CD4-positive, alpha-beta T cell treated with Interleukin-21 for 1 hour (primary cell): ENCODE measurements at places on chromosomes 7 and 10.

- DNase-seq: no peak
These were observed 20.0 kb downstream of the TCF7L2 start for GRCh38 chr10:112970021-112970420.

DNA sequence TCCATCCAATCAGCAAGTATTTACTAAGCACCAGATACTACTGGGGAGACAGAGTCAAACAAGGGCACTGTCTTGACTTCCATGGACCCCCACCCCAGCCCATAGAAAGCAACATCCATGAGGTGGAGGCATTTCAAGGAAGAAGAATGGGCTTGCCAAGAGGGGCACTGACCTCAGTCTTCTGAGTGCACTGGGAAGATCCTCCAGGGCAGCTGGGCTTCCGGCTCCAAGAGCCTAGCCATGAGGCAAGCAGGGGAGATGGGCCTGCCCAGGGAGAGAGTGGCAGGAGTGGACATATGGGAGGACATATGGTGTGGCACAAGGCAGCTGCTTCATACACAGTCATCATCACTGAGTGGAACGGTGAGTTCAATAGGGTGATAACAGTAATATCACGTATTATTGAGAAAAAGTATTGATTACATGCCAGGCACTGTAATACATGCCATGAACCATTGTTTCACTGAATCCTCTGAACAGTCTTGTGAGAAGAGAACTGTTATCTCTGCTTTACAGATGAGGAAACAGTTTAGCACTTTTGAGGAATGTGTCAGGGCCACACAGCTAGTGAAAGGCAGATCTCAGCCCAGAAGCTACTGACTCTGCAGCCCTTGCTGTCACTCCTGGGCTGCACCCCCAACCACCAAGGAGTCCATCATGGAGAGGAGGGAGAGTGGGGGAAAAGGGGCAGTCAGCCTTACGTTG, 331.7 kb upstream of the ZMIZ1 start:
- no peak for DNase-seq

GRCh38 chr7:816751-817671, 15.3 kb upstream of the SUN1 start:
- DNase-seq: peak; percentile 18

DNA sequence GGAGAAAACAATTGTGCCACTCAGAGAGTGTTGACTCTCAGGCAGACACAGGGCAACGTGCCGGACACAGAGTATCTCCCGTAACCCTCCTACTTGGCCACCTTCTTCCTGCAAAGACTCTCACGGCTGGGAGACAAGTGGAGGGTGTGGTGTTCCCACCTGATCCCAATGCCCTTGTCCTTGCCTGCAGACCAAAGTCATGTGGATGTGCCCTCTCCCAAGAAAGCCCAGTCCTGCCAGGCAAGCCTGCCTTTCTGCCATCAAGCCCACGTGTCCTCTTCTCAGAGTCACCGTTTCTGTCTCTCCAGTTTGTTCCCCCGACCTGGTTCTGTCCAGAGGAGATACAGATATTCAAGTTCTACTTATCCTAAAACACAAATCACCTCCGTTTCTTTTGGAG, 723 bp downstream of the PNLIPRP2 start:
- DNase-seq: no peak

- peak; percentile 1 for DNase-seq
These were observed 66.2 kb downstream of the FAM241B start for GRCh38 chr10:69696073-69696731.
